T follicular helper cell (primary cell): ENCODE measurements at places on chromosomes 1 and 21.

GRCh38 chr1:154689083-154689482 lies 81.1 kb upstream of the ADAR start:
- DNase-seq = no peak

- no peak for DNase-seq
Measured at GRCh38 chr1:151211972-151212705, 13.8 kb downstream of the PIP5K1A start.

DNA sequence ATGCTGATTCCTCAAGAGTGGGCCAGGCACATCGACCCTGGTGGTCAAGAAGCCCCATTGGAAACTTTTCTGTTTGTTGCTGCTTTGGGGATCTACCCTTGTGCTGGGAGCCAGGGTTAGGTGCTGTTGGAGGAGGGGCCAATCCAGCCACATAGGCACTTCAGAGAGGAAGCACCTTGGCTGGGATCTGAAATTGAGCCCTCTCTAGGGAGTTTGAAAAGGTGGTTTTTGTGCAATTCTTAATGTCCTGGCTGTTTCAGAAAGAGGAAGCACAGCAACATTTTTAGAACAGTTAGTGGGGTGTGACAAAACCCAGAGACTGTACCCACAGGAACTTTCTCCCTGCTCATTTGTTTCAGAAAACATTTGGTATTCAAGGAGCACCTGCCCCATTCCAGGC lies 17.2 kb upstream of the BEND5 start:
- no peak for DNase-seq

- DNase-seq = no peak
Measured at GRCh38 chr21:40841524-40842196, 5.3 kb downstream of the DSCAM start.

DNA sequence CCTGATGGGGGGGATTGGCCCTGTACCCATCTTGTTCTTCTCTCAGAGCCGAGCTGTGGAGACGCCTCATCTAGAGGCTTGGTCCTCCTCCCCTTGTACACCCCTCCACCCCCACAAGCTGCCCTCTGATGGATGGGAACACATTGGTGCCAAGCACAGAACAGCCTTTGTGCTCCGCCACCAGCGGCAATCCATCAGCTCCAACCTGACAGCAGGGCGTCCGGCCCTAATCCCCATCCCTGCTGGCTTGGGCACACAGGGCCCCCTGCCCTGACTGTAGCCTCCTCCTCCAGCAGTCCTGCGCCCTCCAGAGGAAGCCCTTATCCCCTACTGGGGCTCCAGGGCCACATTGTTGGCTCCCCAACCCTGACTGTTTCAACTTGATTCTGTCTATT lies 3.8 kb upstream of the MYOG start:
- DNase-seq = no peak

- no peak for DNase-seq
Measured at GRCh38 chr1:171188388-171189266, 3.5 kb downstream of the FMO2 start.

DNA sequence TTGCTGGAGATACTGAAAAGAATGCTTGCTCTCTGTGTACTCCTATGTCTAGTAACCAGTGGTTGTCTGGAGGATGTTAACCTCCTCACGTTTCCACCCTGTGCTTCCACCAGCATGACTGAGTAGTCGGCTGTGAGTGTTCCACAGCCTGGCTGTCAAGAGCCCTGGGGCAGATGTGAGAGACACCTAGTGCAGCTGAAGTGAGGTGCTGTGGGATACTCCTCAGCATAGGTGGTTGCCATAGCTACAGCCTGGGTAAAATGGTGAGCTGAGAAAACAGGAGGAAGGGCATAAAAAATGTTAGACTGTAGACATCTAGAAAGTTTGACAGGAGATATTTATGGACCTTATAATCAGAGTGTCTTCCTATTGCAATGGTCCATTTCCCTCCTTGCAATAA lies 15.8 kb downstream of the IVL start:
- DNase-seq = no peak

- no peak for DNase-seq
Measured at GRCh38 chr1:43554444-43554992, 23.8 kb downstream of the PTPRF start.

DNA sequence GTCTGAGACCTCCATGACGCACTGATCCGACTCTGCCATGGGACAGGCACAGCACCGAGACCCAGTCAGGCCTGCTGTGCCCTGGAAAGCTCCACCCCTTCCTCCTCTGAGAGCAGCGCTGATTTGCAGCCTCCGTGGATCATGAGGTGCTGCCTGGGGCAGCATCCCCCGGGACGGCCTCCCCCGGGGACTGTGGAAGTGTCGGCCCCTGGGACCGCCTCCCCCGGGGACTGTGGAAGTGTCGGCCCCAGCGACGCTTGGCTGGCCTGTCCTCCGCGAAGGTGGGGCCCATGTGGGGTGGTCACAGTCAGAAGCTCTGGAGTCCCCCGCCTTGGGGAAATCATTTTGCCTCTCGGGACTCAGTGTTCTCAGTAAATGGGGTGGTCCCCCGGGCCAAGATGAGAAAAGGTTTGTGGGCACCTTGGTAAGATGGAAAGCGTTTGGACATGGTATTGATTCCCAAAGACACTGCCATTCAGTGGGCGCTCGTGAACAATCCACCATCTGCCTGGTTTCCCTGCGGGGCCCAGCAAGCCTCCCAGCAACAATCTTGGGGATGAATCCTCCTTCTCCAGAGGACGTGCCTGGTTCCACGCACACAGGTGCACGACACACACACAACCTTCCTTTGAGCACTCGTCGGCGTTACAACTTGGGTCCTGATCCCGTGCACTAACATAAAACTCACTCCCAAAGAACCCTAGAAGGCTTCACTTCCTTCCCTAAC lies 3.0 kb downstream of the TFF2 start:
- DNase-seq = no peak

DNA sequence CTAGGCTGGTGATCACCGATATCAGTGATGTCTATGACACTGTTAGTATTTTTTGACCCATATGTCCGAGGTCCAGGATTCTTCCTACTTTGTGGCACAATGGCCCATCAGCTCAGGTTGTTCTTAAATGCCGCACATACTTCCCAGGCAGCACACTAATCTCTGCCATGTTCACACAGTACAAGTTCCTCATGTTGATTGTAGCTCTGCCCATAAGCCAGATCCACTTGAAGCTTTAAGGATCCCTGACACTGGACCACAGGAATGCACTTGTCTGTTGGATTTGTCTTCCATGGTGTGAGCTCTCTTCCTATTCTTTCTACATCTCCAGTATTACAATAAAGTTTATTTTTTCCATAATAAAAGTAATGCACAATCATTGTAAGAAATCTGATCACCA lies 69.5 kb downstream of the DDX20 start:
- DNase-seq = no peak

- no peak for DNase-seq
Measured at GRCh38 chr1:46545784-46546183, 5.7 kb downstream of the KNCN start.

DNA sequence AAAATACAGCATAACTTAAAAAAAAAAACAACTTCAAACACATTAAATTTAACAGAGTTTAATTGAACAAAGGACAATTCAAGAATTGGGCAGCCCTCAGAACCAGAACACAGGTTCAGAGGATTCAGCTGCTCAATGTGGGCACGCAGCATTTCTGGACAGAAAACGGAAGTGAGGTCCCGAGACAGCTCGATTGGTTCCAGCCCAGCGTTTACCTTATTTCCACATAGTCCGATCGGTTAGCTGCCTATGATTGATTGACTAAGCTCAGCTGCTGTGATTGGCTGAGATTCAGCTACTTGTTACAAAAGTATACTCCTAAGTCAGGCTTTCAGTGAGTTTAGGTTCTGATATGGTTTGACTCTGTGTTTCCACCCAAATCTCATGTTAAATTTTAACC lies 33.3 kb downstream of the ZP4 start:
- DNase-seq = no peak

DNA sequence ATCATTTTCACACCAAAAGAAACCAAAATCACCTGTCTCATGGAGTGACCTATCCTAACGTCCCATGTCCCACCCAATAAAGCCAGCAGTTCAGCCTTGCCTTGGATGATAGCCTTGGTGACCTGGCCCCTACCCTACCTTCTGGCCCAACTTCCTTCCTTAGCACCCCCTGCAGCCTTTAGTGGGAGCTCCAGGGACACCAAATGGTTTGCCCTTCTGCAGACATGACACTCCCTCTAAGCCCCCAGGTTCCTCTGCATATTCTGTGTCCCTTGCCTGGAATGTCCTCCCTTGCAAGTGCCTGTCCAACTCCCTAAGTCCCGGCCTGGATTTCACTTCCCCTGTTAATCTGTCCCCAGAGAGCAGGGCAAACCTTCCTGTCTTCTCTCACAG lies 2.2 kb downstream of the SLFNL1 start:
- DNase-seq = no peak

DNA sequence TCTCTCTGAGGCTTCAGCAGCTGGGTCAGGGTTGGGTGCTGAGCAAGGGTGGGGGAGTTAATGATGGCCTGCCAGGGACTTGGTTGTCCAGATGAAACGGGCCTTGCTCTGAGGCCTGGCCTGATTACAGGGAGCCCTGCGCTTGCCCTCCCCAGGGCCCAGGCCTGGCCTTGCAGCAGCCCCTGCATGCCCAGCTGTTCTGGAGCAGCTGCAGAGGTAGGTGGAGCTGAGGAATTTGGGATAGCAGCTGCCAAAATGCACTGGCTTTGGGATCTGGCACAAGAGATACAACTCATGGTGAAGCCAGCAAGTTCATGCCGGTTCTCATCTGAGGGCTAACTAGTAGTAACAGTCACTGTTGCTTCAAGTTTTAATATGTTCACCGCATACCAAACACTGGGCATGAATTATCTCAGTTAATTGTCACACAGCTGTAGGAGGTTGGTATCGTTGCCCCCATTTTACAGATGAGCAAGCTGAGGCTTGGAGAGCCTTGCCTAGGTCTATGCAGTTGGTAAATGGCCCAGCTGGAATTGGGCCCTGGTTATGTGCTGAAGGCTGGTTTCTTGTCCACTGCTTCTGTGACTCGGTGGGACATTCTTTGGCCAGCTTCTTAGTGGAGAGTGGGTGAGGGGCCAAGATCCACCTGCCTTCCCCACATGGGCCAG lies 7.3 kb upstream of the SERINC2 start:
- DNase-seq = no peak

DNA sequence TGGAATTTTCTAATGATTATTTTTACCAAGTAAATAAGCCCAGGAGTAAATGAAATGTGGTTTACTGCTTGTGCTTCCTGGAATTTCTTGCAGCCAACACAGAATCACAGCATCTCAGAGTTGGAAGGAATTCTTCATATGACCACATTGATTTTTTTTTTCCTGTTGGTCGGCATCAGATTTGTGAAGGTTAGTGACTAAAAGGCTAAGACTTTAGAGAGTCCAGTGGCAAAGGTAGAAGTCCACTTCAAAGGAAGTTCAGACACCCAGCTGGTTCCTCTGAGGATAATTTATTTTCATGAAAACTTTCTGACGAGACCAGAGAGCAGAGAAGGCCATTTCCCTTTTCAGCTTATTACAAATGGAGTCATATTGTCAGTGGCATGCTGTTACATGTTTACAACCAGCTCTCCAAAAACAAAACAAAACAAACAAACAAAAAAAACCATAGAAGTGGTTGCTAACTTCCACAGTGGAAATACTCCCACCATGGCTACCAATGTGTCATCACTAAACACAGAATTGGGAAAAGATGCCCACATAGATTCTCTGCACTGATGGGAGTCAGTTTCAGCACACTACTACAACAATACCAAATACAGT lies 77.2 kb upstream of the CDC42BPA start:
- no peak for DNase-seq

DNA sequence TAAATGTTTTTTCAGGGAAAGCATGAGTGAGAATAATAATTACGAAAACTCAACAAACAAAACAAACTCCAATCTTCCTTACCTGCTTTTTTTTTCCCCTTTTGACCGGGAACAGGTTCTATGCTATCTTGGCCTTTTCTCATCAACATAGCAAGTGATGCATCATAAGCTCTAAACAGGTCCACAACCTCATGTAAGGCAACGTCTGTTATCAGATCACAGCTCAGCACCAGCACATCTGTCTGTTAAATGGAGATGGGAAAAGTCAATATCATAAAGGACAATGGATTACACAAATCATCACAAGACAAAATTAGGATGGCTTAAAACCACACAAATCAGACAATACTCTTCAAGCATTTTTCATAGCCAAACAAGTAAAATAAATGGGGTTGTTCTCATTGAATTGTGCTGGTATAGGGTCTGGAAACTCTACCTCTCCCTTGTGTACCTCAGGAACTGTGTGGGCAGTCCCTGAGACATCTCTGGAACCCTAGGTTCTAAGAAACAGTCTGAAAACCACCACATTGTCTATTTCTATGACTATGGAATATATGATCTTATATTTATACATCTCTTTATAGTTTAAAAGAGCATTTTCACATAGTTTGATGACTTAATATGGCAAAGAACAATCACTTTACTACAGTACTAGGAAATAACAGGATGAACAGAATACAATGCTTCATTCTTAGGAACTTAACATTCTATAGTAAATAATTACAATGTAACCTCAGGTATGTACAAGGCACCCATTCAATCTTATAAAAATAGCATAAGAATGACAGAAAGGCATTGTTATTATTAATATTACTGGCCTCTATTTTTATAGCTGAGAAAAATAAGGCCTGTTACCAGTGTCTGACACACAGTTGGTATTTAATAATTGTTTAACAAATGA lies 44.7 kb downstream of the EIF2B3 start:
- no peak for DNase-seq

- no peak for DNase-seq
Measured at GRCh38 chr1:229223498-229223897, 47.4 kb upstream of the RAB4A start.
